Left ventricle myocardium superior (tissue), 1 donor: ENCODE measurements at places on chromosomes 11 and 22.

- no peak for DNase-seq
Measured at GRCh38 chr11:98561877-98562395, 458.8 kb upstream of the CNTN5 start.

- DNase-seq: peak; percentile 66
Measured at GRCh38 chr22:44025171-44026065, 1.3 kb downstream of the PARVB start.

DNA sequence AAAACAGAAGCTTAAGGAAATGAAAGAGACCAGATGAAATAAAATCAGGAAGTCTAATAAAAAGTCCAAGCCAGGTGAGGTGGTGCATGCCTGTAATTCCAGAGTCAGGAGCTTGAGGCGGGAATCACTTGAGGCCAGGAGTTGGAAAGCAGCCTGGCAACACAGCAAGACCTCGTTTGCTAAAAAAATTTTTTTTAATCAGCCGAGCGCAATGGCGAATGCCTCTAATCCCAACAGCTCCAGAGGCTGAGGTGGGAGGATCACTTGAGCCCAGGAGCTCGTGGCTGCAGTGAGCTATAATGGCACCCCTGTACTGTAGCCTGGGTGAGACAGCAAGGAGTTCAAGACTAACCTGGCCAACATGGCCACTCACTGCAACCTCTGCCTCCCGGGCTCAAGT lies 8.0 kb downstream of the RAB6A start:
- no peak for DNase-seq

GRCh38 chr11:102476069-102476468 lies 23.5 kb upstream of the TMEM123 start:
- DNase-seq: no peak

DNA sequence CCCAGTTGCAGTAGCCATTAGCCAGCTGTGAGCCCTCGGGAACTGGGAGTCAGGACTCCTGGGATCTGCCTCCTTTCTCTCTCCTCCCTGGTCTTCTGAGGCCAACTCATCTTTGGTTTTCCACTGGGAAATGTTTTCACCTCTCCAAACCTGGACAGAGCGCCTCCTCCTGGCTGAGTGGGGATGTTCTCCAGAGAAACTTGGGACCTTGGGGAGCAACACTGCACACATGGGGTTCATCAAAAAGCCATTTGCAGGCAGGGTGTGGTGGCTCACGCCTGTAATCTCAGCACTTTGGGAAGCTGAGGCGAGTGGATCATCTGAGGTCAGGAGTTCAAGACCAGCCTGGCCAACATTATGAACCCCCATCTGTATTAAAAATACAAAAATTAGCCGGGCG lies 145.4 kb downstream of the NECTIN1 start:
- no peak for DNase-seq

- no peak for DNase-seq
Measured at GRCh38 chr22:28869736-28870135, 13.6 kb upstream of the ZNRF3 start.

GRCh38 chr11:41431784-41432183 lies 27.7 kb downstream of the LRRC4C start:
- no peak for DNase-seq

DNA sequence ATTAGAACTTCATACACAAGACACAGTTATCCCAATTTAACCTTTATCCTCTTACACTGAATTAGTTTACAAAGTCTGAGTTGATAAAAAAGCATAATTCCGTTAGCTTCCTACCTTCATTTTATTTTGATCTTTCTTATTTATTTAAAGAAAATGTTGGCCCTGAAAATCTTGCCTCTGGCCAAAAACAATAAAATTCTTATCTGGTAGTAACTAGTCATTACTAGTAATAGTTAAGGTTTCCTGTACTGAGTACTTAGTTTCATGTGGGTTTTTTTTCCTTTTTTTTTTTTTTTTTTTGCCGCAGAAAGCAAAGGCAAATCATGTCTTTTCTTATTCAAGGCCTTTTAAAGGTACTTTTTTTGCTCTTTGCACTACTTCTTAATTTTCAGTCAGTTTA lies 120.6 kb downstream of the PAX6 start:
- no peak for DNase-seq

- no peak for DNase-seq
Measured at GRCh38 chr11:95076416-95076815, 9.7 kb downstream of the SRSF8 start.

DNA sequence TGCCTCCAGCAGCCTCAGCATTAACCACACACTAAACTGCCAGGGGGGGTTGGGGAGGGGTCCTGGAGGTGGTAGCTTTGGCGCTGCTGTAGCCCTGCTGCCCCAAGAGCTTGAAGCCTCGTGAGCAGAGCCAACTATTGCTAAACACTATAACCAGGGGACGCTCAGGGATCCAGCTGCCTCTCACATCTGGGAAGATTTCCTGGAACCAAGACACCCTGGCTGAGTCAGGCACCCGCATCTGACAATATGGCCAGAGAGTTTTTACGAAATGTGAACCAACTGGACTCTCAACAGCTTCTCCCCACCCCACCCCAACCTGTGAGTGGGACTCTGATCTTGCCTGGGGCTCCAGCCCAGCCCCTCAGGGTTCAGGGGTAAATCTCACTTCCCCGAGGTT lies 14.3 kb downstream of the C1QTNF6 start:
- DNase-seq: peak; percentile 54

GRCh38 chr22:44338177-44338810 lies 25.5 kb upstream of the SHISAL1 start:
- peak; percentile 56 for DNase-seq

DNA sequence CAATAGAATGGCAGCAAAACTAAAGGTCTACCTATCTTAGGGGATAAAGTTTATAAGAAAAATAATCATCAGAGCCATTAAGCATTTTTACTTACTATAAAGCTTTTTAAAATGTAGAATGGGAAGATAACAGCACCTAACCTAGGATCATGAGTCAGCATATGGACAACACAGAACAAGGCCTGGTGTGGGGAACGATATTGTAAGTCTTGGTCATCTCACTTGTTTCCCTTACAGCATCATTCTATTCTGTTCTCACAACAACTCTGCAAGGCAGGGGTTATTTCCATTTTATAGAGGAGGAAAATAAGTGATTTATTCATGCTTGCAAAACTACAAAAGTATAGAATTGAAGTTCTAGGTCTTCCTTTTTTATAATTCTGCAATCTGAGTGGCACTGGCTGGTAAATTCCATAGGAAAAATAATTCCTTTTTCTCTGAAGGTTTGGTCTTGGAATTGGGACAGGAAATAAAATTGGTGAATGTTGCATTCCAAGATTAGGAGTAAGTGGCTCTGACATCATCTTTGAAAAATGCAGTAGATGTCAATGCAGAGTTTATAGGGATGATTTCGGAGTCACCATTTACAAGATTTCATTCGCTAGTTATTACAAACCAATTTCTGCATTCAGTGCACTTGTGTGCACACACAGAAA lies 423.0 kb downstream of the DYNC2H1 start:
- no peak for DNase-seq

GRCh38 chr11:20617346-20618005 lies 18.1 kb downstream of the SLC6A5 start:
- peak; percentile 31 for DNase-seq

DNA sequence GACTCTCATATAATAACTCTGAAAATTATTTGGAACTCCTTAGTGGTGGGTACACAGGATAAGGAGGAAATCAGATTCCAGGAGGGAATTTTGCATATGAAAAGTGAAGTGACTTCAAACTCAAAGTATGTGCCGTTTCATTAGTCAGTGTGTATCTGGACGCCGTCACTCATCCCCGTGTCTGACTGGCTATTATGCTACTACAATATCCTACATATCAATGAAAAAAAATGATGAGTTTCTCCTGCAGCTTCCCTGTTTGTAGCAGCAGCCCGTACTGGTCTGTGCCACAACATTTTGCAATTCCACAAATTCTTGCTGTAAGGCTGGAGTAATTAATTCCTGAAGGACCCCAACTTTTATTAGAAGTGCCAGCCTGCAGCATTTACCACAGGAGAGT lies 16.5 kb downstream of the WT1 start:
- no peak for DNase-seq

GRCh38 chr11:65423516-65424204 lies 1.1 kb downstream of the NEAT1 start:
- DNase-seq: no peak

DNA sequence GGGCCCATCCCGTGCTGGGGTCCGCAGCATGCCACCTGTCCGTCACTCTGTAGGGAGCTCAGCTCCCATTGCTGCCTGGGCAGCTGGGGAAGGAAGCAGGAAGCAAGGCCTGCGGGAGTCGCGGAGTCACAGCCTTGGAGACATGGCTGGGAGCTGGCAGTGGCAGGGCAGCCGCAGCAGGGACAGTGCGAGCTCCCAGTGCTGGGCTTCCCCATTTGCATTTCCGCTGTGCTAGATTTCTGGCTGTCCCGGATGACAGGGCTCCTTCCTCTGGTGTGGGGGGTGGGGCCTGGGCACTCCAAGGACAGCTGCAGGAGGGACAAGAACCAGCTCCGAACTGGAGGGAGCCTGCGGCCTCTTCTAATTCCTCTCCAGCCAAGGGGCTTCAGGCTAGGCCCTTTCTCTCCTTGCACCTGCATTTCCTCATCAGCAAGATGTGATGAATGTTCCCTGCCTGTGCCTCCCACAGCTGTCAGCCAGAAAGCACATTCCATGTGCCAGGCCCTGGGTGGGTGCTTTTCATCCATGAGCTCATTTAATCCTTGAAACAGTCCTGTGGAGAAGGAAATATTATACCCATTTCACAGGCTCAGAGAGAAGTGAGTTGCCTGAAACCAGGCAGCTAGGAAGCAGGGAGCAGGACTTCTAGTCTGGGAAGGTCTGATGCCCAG lies 48.0 kb downstream of the MYO7A start:
- DNase-seq: peak; percentile 67

- DNase-seq: no peak
Measured at GRCh38 chr11:31802990-31803812, 7.9 kb downstream of the PAX6 start.

DNA sequence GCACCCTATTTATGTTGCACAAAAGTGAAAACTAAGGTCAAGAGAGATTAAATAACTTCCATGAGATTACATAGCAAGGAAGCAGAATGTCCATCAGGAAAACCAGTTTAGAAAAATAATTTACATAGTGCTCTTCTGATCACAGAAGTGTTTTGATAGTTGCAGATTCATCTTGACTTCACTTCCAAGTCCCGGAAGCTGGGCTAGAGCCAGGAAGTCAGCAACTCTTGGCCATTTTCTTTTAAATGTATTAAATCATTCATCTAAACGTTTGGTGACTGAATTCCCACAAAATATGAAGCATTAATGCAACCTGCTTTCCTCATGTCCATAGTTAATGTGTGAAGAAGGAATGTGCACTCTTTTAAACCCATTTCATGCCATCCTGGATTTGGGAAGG lies 29.7 kb downstream of the APLP2 start:
- no peak for DNase-seq

DNA sequence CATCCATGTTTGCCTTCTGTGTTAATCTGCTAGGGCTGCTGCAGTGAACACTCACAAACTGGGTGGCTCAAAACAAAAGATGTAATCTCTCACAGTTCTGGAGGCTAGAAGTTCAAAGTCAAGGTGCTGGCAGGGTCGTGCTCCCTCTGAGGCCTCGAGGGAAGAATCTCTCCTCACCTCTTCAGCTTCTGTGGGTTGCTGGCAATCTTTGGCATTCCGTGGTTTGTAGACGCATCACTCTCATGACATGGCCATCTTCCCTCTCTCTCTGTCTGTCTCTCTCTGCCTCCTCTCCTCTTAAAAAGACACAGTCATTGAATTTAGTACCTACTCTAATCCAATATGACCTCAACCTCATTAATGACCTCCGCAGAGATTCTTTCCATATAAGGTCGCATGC lies 78.8 kb downstream of the TSPAN18 start:
- DNase-seq: no peak

DNA sequence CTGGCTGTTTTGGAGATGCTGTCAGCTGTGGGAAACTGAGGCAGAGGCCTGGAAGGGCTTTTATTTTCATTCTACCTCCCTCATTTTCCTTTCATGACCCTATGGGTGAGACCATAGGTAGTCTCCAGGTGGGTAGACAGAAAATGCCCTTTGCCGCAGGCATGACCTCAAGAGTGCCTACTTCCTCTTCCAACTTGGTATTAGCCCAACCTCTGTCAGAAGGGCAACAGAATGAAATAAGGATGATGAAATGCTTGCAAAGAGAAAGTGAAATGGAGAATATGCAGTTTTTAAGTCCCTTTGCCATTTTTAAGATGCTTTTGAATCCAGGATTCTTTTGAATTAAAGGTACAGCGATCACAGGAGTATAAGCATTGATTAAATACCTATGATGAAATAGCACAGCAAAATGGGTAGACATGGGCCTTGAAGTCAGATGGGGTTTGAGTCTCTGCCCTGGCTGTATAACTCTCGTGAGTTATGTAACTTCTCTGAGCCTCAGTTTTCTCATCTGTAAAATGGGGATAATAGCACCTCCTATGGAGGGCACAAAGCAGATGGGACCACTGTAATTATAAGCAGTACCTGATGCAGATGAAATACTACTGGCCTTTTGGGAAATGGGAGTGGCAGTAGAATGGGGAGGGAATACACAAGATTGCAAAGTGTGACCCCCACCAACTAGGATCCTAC lies 3.7 kb downstream of the ASPHD2 start:
- no peak for DNase-seq

DNA sequence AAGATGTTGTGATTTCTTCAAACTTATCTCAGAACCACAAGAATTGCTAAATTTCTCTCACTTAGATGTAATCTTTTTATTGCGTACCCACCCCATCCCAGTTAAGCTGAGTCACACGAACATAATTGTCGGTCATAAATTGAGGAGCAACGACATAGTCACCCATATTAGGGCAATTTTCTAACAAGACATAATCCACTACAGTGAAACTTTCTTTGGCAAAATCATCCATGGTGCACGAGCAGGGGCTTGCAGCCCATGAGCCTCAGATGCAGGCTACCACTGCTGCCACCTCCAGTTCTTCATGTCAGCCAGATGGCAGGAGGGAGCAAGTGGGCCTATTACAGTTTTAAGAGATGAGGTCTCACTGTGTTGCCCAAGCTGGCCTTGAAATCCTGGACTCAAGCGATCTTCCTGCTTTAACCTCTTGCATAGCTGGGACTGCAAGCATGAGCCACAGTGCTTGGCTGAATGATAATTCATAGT lies 70.3 kb upstream of the GRK2 start:
- DNase-seq: no peak

DNA sequence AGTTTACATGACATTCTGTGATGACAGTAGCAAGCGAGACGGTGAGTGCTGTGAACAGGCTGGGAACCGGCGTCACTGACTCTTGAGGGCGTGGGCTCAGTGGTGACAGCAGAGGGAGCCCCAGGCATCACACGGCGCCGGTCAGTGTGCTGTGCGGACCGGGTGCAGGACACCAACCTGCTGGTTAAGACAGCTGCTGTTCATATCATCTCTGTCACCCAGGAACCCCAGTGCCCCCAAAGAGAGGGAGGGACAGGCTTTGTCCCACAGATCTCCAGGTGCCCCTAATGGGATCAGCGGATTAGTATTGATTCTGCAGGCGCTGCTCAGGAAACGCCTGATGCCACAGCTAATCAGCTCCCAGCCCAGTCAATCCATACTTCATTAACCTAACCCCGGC lies 18.4 kb downstream of the B3GAT1 start:
- DNase-seq: no peak

GRCh38 chr11:109093354-109093753 lies 328.6 kb upstream of the C11orf87 start:
- no peak for DNase-seq

GRCh38 chr11:128901653-128902514 lies 10.7 kb downstream of the KCNJ5 start:
- DNase-seq: no peak

- peak; percentile 86 for DNase-seq
Measured at GRCh38 chr11:118608360-118609227, 1.2 kb downstream of the PHLDB1 start.
